ENCODE measurements at places on chromosomes 1 and 21.

DNA sequence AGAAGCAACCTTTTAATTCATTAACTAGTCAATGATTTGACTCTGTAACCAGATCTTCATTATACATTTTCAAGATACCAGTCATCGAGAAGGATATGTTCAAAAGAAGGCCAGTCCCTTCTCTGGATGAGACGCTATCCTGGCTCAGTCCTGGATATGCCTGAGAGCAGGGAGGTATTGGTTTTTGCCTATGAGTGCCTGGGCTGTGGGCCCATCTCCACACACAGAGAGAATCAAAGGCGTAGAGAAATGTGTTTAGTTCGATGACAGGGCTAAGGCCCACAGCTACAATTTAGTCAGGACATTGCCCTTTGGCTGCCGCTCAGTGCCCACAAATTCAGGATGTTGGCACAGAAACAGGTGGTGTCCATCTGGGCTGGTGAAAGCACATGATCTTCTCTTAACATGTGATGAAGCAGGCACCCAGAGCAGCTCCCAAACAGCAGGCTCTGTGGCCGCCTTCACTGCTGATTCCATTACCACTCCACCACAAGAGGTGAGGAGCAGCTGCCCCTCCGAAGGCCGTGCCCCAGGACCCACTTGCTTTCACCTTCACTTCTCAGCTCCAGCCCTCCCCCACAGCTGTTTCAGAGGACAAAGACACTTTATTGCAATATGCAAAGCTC lies 24.7 kb downstream of the ACKR1 start:
- no peak for DNase-seq

GRCh38 chr1:213050745-213051126 lies 305 bp upstream of the RPS6KC1 start:
- no peak for DNase-seq

GRCh38 chr1:2891923-2892448 lies 90.5 kb upstream of the TTC34 start:
- DNase-seq: no peak

- DNase-seq: no peak
These were observed 71.4 kb upstream of the KCNJ6 start for GRCh38 chr21:37987668-37988067.

DNA sequence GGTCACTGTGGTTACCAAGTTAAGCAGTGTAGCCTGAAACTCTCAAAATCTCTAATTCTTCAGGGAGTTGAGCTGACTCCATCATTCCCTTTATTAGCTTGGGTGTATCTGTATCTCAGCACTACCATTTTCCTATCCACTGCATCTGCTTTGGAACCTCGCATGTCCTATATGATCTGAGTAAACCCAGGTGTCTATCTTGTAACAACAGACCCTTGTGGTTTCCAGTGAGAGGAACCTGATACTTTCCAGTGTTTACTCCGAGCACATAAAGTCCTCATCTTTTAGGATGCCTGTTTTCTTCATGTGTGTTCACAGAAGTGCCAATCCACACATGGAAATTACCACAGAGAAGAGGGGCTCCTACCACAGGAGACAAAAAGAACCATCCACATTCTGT lies 650.4 kb downstream of the LMO4 start:
- no peak for DNase-seq

DNA sequence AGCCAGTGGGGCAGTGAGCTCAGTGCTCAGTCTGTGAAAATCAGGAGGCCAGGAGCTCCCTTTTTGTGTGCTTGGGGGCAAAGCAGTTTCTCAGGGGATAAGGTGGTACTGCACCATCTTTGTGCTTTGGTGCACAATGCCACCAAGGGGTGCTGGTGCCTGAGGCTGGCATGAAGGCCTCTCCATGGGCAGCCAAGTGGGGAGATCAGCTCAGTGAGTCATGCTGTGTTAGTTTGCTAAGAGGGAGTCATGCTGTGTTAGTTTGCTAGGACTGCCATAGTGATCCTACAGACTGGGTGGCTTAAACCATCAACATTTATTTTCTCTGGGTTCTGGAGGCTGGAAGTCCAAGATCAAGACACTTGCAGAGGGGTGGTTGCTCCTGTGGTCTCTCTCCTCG lies 428.1 kb downstream of the PRDM2 start:
- DNase-seq: no peak

DNA sequence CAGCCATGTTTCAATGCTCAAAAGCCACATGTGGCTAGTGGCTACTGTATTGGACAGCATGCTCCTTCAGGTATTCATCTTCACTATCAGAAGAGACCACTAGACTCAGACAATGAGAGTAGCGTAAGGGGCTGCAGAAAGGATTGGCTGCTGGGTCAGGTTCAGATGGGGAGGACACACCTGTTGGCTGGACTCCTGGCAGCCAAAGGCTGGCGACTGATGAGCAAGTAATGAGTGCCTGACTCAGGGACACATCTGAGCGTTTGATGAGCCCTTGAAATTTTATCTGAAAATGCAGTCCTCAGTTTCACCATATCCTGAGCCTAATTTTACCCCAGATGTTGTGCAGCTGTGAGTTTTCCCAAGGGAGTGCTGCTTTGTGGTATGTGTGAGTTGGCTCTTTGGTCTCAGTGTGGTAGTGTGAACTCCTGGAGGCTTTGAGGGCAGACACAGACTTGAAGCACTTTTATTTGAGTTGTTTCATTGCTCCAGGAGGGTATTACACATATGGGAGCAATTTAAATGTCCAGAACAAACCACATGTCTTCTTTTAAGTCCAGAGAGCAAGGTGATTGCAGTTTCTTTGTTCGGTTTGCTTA lies 9.6 kb downstream of the ST6GALNAC3 start:
- DNase-seq: no peak
